GM12865 (cell line): ENCODE measurements at places on chromosomes 7 and 10.
A peak's percentile ranks its signal among the peaks of the same experiment; 100 is the strongest.

GRCh38 chr7:128410451-128410753, 620 bp upstream of the IMPDH1 start:
- no peak for DNase-seq

DNA sequence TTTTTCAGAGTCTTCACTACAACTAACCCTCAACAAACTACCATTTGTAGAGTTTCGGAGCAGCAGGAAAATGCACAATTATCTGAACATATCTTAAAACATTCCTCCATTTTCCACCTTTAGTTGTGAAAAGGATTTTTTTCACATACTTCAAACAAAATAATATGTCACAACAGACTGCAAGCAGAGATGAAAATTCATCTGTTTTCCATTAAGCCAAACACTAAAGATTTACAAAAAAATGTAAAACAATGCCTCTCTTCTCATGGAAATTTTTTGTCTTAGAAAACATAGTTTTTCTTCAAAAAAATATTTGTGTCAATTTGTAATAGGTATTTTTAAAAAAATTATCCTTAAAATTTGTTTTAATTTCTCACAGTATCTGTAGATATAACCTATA, 98.9 kb downstream of the ARHGAP12 start:
- no peak for DNase-seq

- no peak for DNase-seq
Observed at GRCh38 chr10:127945948-127946711, 39.2 kb downstream of the PTPRE start.

GRCh38 chr7:7562736-7563135, 3.9 kb upstream of the MIOS start:
- no peak for DNase-seq

DNA sequence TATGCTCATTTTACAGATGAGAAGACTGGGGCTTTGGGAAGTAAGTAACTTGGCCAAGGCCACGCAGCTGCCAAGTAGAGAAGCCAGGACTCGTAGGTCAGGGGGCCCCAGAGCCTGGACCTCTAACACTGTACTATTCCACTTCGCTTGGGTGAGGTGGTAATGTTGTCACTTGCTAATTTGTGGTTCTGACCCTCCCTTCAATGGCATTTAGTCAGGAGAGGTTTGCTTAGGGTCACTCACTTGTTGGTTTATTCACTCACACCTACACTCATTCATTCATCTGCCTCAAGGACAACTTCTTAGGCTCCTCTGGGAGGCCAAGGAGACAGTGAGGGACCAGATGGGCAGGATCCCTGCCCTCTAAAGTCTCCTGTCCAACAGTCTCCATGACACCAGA, 21.3 kb downstream of the BTBD16 start:
- DNase-seq, result no peak

DNA sequence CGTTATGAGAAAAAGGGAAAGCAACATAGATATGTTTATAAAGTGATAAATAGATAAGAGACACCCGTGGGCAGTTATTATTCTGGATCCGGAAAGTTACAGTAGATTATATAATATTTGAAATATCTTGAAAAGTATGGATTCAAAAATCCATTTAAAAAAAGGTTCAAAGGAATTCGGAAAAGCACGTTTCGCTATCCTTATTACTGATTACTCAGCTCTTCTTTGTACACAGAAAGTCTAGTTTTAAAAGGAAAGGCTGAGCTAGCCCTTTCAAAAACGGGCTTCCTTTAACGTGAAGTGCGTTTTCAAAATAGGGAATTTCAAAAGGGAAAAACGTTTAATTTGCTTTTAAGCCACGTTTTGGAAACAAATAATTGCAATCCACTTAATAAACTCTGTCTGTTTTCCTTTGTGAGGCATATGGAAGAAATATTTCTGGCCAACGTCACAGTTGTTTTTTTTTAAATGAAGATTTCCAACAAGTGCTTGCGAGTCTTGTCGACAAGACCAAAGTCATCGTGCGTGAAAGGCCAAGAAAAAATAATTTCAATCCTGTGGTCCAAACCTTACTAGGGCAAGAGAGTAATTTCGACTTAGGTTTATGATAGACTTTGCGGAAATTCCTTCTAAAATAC, 2.2 kb upstream of the SKIDA1 start:
- DNase-seq, result no peak

DNA sequence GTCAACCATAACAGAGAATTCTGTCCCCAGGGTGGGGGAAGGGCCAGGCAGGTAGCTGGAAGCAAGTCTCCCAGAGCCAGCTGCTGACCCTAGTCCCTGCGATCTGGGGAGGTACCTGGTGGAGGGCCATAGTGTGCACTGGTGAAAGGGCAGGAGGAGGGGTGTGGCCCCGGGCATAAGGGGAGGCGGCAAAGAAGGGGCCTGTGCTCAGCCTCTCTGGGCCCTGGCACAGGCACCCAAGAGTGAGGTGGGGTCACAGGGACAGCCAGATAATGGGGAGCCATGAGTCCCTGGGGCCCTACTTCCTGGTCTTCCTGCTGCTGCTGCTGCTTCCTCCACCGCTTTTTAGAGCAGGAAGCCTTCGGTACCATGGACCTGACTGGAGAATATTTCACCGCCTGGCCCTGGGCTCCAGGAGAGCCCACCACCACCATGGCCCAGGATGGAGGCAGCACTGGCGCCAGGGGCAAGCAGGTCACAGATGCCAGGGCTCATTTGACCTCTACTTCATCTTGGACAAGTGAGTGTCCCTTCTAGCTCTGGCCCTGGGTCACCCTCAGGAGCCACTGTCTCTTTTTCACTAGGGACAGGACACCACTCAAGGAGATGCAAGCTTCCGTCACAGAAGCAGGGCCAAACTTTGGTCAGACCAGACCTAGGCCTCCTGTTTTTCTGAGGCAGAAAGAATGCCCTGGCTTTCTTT, at the start of gene ANTXRL:
TSS of gene ANTXRL (plus strand) at position 7 of the 703 bp plus-strand sequence. CDS start at position 273, 266 bp downstream.
- no peak for DNase-seq

- DNase-seq, result no peak
Observed at GRCh38 chr10:93437946-93438612, 44.1 kb downstream of the MYOF start.

DNA sequence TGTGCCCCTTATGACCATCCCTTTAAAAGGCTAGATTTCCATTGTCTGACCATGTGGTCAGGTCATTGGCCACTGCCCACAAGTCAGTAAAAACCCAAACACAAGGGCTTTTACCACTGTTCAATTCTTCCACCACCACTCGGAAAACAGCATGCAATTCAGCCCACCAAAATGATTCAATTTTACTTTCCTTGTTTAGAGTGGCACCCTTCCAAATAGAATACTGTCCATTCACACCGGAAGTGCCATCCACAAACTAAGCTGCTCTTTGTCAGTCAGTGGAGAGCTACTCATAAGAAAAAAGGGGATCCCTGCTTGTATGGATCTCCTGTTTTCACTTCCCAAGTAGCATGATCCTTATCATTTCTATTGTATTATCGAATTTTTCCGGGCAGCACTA, 350.7 kb upstream of the MBL2 start:
- DNase-seq, result no peak

DNA sequence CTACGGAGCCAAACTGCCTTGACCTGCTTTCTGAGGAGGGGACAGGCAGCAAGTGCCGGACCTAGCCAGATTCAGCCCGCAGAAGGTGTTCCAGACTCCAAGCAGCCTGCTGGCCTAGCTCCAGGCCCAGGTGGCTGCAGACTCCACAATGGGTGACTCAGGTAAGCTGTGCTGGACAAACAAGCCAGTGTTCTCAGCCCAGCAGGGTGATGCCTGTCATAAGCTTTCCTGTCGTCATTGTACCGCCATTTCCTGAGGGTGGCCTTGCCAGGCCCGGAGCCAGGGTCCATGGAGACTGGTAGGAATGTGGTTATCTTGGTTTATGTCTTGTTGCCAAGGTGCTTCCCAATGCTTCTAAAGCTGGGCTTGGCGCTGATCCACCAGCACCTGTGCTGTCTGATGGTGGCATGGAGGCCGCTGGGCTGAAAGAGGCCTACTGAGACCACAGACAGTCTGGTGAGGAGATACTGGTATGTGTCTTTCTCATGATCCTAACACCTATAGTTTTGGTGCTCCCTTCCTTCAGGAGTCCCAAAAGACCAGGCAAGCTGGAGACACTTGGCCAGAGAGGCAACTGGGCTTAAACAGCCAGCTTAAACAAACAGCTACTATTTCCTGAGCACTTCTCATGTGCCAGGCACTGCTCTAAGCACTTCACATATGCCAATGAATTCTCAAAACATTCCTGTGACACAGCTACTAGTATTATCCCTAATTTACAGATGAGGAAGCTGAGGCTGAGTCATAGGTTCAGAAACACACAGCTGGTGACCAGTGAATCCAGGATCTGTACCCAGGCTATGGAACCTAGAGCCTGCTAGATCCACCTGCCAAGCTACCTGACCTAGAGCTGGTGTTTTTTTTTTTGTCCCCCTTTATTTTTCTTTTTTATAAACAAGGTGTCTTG, 42.0 kb downstream of the ZC3HC1 start:
- no peak for DNase-seq

GRCh38 chr7:24956021-24956420, 24.0 kb downstream of the OSBPL3 start:
- DNase-seq, result no peak

- DNase-seq, result no peak
Observed at GRCh38 chr7:17256375-17256774, 42.1 kb upstream of the AHR start.

DNA sequence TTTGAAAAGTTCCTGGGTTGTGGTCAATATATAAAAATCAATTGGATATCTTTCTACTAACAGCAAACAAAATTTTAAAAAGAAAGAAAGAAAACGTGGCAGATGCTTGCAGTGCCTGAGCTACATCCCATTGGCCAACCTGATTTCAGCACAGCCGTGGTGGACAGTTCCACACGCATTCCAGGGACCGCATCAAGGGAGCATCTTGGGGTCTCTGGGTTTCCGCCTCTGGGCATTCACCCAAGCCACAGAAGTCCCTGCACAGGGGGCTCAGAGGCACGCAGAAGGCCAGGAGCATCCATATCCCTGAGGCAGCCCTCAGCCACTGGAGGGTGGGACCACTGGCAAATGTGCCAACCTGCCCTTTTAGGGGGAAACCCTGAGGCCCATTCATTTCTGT, 254.5 kb upstream of the RNF32 start:
- no peak for DNase-seq

GRCh38 chr7:149743476-149744255, 29.7 kb downstream of the ZNF467 start:
- DNase-seq, result no peak

- no peak for DNase-seq
Observed at GRCh38 chr10:50280049-50280841, 28.9 kb upstream of the ASAH2 start.

- DNase-seq, result no peak
Observed at GRCh38 chr7:41738806-41739205, 35.9 kb upstream of the INHBA start.

DNA sequence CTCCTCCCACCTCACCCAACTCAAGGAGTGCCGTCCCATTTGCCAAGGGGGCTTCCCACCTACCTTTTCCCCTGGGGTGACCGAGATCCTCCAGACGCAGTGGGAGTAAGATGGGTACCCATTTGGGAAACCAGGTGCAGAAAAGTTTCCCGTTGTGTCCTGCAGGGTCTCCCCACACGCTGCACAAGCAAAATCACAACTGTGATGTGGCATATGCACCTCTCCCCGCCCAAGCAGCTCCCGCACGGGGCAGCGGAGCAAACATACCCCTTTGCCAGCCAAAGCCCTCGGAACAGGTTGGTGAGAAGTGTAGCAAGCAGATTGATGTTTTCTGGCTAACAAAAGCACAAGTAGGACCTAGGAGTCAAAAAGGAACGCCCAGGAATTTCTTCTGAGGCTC, 51.5 kb upstream of the OPALIN start:
- no peak for DNase-seq

GRCh38 chr10:79131836-79132631, 63.3 kb downstream of the ZMIZ1 start:
- DNase-seq, result no peak

GRCh38 chr10:34444223-34445183, 370.6 kb downstream of the PARD3 start:
- no peak for DNase-seq

DNA sequence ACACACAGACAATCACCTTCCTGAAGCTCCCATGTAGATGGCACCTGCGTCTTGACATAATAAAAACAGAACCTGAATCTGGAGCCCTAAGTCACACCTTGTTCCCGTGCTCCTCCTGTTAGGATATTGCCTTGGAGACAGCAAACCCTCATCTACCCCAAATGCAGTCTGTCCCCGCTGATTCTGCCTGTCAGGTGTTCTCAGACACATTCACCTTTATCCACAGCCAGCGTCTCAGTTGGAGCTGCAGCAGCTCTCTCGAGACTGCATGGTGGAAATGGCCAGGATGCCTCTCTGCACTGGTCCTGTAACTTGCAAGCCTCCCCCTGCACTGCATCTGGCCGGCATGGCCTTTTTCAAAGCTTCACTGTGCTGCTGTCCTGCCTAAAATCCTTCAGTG, 218.0 kb upstream of the ZNF32 start:
- DNase-seq, result no peak

- no peak for DNase-seq
Observed at GRCh38 chr10:80350251-80350650, 6.3 kb downstream of the DYDC1 start.

GRCh38 chr10:79065853-79066252, 2.9 kb upstream of the ZMIZ1 start:
- DNase-seq, result no peak

- DNase-seq, result no peak
Observed at GRCh38 chr7:154372011-154372601, 319.9 kb downstream of the DPP6 start.

GRCh38 chr7:146741911-146742310, 625.3 kb downstream of the CNTNAP2 start:
- DNase-seq, result no peak

DNA sequence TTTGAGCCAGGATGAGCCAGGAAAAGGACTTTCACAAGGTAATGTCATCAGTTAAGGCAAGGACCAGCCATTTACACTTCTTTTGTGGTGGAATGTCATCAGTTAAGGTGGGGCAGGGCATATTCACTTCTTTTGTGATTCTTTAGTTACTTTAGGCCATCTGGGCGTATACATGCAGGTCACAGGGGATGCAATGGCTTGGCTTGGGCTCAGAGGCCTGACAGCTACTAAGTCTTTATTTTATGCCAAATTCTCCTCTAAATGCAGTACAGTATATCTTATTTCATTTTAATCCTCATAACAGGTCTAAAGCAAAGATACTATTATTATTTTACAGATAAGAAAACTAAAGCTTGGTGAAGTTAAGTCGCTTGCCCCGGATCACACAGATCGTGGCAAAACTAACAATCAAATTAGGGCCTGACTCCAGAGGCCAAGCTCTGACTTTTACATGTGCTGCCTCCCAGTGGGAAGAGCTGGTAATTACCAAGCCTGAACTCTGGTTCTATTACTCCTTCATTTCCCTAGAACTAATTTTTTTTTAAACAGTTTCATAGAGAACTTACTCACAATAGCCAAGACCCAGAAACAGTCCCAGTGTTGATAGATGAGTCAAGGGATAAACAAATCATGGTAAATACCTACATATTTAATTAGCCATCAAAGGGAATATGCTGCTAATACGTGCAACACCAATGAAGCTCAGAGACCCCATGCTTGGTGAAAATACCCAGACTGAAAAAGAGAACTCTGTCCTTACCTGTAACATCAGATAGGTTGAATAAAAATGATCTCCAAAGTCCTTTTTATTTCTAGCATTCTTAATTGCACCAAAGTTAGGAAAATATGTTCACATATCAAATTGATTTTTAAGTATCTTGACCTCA, 35.4 kb downstream of the C7orf25 start:
- peak; percentile 61 for DNase-seq

GRCh38 chr7:66804001-66804400, 63.5 kb downstream of the RABGEF1 start:
- no peak for DNase-seq

GRCh38 chr10:124693396-124693795, 50.8 kb downstream of the FAM53B start:
- no peak for DNase-seq
